ENCODE measurements at places on chromosomes 3 and 15. TPM values are rescaled to one million over a fixed set of nuclear protein-coding genes. Genes with fewer than 3 reads are reported as not detected.

Gene NR2F2
- 9.8 TPM for total RNA-seq

Gene ARHGEF3
- 1.8 TPM for total RNA-seq

GRCh38 chr15:67079361-67079760 lies 14.0 kb downstream of the SMAD3 start:
- DNase-seq, result no peak

GRCh38 chr3:138842483-138843188 lies 7.9 kb upstream of the PIK3CB start:
- DNase-seq, result no peak

GRCh38 chr3:61192222-61192621 lies 59.0 kb downstream of the FHIT start:
- no peak for DNase-seq
